ENCODE measurements at places on chromosomes 16 and 17.

GRCh38 chr17:1294157-1294717 is 14.8 kb downstream of the TRARG1 start:
- peak; percentile 68 for DNase-seq

DNA sequence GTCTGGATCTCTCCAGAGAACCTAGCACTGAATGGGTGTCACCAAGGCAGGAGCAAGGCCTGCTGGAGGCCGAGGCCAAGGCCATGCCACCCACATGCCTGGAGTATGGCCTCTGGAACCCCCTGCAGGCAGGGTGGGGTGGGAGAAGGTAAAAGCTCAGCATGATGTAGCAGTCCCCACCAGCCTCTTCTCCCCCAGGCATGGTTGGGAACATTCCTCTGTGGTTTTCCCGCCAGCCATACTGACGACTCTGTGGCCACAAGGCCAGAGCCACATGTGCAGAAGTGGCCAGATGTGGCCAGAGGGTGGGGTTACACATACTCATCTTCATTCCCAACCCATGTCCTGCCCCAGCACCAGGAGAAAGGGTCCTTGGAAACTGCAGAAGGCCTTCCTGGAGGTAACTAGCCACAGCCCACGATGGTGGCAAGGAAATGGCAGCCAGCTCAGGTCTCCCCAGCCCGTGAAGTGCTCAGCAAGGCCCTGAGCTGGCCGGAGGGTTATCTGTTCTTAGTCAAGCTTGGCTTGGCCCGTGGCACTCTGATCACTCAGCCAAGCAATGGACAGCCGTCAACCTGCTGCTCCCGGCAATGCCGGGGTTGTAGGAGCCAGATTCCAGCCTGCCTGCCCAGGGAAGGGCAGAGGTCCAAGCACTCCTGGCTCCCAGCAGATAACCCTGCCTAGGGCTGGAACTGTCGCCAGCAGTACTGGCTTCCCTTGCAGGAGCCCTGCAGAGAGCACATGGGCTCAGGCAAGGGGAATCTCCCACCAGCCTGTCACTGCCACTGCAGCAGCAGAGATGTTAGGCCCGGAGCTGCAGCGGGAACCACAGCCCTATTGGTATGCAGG is 26.1 kb downstream of the HDAC5 start:
- no peak for DNase-seq

- no peak for DNase-seq
Measured at GRCh38 chr17:39684369-39685192, 3.3 kb downstream of the PGAP3 start.

DNA sequence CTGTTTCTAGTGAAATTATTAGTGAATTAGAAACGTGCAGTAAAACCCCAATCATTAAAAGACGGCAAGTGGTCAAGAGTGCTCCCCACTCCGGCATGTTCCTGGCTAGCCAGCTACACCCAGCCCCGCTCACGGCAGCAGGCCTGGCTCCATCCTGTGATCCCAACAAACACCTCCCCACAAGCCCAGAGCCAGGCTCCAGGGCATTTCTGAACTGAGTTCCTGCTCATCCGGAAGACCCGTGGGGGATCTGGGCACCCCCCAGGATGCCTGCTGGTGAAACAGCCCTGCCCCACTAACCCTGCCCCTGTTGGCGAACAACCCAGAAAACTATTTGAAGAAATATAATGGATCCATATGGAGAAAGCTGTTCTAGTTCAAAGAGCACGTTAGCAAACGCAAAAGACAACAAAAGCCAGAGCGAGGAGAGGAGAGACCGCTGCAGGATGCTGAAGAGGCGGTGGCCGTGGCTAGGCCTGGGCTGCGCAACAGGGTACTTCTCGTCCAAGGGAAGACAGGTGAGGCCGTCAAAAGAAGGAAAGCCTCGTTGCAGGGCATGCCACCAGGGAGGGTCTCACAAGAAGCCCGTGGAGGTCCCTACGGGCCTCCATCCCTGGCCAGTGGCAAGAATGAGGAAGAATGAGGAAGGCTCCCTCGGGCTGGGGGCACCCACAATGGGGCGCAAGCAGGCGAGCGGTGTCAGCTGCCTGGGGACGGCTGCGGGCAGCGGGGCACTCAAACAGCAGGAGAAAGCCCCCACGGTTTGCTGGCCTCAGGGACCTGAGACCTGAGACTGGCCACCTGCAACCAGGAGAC is 19.2 kb downstream of the SLC16A3 start:
- DNase-seq: no peak

GRCh38 chr16:1559446-1559975 is 26.0 kb downstream of the TMEM204 start:
- no peak for DNase-seq

DNA sequence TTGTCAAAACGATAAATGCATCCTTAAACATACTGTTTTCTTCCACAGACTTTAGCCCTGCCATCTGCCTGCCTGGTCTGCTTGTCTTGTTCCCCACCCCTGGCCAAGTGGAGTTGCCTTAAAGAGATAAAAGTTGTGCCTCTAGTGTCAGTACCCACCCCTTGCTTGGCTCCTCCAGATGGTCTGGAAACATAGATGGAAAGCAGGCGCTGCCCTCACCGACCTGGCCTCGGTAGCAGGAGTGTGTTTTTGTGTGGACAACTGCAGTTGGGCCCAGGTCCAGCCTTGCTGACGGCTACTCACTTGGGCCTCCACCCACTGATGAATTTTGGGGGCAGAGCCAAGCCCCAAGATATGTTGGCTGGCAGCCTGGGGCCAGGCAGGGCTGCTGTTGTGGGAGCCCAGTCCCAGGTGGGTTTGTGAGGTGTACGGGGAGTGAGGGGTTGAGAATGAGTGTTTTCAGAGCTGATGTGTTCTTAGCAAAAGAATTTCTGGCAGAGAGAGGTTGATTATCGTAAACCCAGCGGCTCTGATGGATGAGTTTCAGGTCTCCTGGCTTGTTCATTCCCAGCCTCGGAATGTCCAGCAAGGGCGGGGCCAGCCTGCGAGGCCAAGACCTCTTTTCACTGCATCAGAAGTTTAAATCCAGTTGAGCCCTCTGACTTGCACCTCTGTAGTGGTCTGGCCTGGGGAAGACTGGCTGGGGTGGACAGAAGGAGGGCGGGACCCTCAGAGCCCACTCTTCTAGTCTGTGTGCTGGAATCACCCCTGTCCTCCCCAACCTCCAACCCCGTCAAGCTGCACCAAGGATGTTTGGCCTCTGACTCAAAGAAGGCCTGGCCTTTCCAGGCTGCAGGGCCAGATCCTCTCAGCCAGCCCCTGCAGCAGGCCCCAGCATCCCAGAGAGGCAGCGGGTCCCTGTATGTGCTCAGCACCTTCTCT is 179.7 kb downstream of the RAB11FIP4 start:
- no peak for DNase-seq

Measured in stimulated activated CD8-positive, alpha-beta memory T cell treated with anti-CD3 and anti-CD28 coated beads, Interleukin-7, amount 100 ng/mL, for 1 hour (primary cell).